Astrocyte of the spinal cord (primary cell): ENCODE measurements at places on chromosomes 16 and 17.

GRCh38 chr16:68420366-68420942, 27.9 kb downstream of the SMPD3 start:
- DNase-seq, result no peak

GRCh38 chr17:8220783-8221662, 10.6 kb upstream of the AURKB start:
- DNase-seq, result peak; percentile 94

DNA sequence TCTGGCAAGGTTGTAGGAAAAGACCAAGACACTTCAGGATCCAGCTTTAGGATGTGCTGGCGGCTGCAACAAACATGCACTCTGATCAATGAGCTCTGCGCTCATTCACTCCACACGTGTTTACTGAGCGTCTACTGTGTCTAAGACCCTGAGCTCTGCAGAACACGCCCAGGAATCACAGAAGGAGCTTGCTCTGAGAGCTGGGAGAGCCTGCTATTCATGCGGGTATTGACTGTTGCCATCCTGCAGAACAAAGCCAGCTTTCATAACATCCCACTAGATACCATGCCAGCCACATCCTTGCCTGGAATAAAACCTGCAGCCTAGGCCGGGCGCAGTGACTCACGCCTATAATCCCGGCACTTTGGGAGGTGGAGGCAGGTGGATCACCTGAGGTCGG, 44.1 kb downstream of the NXN start:
- DNase-seq, result no peak

GRCh38 chr17:57600074-57600473, 145.0 kb downstream of the CCDC182 start:
- no peak for DNase-seq

- peak; percentile 0 for DNase-seq
These were observed 1334.8 kb downstream of the CDH11 start for GRCh38 chr16:63787014-63787413.

DNA sequence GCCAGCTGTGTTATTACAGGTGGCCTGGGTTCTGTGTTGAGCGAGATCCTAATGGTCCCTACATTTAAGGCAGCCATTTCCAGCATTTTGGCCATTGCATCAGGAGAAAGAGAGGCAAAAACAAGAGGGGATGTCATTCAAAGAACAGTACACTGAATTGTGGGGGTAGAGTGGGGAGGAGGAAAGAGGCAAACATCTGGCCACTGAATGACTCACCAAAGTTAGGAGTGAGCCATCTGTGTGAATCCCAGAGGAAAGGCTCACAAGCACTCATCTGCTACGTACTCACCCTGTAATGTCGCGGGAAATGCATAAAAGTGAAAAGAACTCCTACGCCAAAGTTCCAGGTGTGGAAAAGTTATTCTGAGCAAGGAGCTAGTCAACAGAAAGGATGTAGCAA, 16.7 kb downstream of the KRABD2 start:
- DNase-seq, result peak; percentile 78

DNA sequence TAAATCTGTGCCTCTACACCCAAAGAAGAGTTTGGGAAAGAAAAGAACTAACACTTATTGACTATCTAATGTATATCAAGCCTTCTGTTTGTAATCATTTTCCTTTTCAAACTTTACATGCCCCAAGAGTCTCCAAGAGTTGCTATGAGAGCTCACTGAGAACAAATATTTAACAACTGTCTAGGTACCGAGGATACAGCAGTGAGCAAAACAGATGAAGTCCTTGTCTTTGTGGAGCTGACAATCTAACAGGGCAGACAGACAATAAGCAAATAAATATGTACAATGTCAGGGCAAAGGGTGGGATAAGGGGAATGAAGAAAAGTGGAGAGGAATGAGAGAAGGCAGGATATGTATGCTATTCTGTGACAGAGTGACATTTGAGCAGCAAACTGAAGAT, 64.8 kb upstream of the KSR1 start:
- no peak for DNase-seq

DNA sequence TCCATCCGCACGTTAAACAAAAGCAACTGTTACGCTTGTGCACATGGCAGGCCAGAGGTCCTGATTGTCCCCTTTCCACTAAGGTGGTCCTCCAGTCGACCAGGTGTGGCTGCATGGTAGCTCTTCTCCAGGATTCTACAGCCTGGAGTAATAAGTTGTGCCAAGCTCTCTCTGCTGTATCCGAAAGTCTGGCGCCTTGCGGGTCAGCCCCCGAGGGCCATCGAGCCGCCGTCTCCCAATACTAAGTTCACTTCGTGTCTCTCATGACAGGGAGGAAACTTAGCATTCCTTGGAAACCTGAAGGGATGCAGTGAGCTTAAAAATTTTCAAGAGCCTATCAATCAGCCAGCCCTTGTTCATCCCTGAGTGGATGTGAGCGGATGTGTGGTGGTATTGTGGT, 5.3 kb upstream of the ENDOV start:
- no peak for DNase-seq

DNA sequence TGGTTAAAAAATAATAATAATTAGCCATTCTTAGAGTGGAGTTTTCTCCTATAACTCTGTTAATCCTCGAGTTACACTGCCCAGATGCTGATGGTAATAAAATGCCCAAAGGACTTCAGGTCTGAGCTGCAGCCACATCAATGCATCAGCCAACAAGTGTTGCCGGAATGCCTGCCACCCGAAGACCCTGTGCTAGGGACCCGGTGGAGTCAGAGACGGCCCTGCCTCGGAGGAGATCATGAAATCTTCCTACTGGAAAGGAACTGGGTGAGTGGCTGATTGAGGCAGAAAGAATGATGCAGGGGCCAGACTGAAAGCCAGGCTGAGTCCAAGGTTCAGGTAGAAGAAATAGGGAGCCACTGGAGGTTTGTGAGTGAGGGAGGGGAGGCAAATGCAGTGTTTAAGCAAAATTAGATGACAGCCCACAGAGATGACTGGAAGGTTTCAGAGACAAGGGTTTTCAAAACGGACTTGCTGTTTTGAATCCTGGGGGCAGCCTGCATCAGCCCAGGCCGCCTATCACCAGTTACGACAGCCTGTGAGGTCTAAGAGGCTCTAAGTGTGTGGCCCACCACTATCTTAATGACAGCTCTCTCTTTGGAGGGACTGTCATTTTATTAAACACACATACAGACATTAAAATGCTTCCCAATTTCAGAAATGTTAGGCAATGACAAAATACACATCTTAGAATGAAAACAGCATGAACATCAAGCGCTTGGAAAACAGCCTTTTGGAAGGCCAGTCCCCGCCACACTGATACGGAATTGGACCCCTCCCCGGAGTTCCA, 100.0 kb downstream of the ZNF423 start:
- DNase-seq, result no peak

DNA sequence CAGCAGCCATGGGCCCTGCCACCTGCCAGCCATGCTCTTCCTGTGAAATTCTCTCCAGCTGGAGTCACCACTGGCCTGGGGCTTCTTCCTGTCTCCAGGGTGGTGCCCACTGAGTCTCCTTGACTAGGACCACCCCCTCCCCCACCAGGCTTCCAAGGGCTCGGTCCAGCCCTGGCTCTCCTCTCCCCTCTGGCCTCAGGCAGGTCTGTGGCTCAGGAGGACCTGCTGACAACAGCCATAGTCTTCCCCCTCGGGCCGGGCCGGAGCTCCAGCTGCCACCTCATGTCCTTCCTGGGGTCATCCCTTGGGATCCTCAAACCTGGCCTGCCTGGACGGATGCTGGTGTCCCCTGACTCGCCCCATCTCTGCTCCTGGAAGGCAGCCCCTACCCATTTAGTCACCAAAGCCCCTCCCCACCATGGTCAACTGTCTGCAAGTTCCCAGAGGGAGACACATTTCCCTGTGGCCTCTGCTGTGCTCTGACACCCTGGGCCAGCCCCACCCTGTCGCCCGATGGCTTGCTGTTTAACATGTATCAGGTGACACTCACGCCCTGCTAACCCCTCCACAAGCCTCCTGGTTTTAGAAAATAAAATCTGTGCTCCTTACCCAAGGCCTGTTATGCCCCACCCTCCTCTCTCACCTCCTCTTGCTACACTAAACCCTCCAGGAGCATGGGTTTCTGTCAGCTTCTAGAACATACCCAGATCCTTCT, 186.2 kb downstream of the RBFOX3 start:
- no peak for DNase-seq

DNA sequence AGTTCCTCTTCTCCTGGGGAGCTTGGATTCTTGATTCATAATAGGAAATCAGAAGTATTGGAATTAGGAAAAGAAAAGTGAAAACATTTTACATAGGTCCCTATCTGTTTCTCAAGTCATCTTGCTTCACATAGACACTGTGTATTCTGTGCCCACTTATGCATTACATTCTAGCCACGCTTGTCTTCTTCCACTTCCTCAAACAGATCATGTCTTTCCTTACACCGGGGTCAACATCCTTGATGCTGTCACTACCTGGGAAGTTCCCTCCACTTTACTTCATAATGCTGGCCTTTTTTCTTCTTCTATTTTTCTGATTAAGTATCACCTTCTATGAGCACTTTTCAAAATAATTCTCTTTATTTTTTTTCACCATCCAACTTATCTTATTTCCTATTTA, 606.4 kb upstream of the CDH8 start:
- no peak for DNase-seq

DNA sequence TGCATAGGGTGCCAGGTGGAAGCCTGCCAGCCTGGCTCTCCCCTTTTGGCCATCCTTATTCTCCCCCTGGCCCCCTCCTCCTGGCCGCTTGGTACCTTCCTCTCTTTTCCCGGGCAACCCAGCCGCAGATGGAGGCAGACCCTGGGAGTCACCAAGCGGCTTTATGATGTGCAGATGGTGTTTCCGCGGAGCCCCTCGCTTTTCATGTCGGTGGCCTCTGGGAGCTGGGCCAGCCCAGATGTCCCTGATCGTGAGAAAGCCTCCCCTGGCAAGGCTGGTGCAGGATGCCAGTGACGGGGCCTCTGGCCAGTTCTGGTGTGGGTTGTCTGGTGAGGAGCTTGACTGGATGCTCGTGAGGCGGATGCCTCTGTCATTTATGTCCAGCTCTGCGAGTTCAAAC, 18.0 kb upstream of the BRD7 start:
- DNase-seq, result no peak

- DNase-seq, result no peak
These were observed 204.7 kb downstream of the CDRT15L2 start for GRCh38 chr17:20784100-20784665.

DNA sequence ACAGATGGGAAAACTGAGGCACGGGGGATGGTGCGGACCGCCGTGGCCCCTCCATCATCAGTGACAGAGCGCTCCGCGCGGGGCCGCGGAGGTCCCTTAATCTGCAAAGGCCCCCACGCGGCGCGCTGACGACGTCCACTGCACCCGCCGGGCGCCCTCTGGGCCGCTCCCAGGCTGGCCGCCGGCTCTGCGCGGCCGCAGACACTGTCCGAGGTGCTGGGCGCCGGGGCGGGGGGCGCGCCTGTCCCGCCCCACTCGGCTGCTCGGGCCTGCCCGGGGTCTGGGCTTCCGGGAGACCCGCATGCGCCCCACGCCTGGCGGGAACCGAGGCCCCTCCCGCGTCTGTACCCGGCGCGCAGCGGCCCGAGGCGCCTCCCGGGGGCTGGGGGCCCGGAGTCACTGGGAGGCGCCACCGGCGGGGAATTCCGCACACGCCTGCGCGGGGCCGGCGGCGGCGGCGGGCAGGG, 550 bp upstream of the RNF213 start:
- peak; percentile 74 for DNase-seq

DNA sequence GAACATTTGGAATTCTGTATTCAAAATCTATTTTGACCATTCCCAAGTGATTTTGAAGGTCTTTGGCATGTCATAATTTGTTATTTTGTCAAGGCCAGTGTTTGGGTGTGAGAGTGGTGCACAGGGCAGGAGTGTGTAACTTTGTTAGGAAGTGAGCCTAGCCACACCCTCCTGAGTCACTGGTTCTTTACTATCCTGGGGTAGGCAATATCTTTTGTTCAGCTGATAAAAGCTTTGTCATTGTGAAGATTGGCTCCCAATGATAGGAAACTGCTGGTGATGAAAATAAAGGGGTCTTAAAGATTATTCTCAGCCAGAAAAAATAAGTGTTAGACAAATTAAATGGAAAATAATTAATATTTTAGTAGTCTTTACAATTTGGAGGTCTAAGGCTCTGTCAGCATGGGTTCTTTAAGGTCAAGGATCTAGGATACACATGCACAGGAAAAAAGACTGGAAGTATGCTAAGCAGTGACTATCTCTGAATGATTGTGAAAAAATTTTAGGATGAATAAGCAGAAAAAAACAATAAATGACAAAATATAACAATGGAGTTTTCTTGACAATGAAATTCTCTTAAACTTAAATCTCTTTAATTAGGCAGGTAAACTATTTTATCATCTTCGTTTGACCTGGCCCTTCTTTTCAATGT, 5.1 kb downstream of the UBN1 start:
- DNase-seq, result peak; percentile 13

- DNase-seq, result no peak
These were observed 171.0 kb downstream of the IRX3 start for GRCh38 chr16:54115558-54115957.

DNA sequence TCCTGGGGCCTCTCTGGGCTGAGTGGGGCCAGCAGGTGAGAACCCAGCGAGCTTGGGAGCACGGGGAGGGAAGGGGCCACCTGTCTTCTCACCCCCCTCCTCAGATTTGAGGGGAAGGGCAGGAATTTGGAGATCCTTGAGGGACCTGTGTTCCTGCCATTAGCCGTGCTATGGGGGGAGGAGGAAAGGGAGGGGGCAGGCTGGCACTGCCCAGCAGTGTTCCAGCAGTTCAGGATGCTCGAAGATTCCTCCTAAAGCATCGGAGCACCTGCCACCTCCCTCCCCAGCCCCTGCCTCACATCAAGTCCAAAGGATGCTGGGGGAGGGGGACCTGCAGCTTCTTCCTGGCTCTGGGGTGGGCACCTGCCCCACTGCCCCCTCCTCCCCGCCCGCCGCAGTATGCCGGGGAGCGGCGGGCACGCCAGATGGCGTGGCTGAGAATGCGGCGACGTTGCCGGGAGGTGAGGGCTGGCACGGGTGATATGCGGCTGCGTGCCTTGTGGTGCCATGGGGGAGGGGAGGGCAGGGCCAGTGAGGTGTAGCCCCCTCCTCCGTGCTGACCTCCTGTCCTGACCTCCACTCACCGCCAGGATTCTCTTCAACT, 4.7 kb upstream of the NEUROD2 start:
- no peak for DNase-seq

GRCh38 chr17:80274331-80274730, 13.7 kb downstream of the RNF213 start:
- no peak for DNase-seq

DNA sequence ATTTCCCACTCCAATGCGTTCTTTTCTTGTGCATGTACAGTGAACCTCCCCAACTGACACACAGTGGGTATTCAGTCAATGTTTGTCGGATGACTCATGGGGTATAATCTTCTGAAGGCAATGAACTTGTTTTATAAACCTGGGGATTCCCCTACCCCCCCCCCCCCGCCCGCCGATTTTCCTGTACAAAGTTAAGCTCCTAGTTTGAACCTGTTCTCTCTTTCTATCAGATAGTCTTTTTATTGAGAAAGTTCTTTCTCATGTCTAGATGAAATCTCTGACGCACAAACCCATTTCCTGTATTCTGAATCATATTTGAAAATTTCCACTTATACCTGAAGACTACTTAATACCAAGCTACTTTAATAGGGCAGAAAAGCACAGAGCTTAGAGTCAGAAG, 338.3 kb downstream of the CA10 start:
- no peak for DNase-seq
